ENCODE measurements at places on chromosomes 4 and X. TPM values are rescaled to one million over a fixed set of nuclear protein-coding genes. Genes with fewer than 3 reads are reported as not detected.

The GAGE12F gene
- total RNA-seq = not detected

The TMEM131L gene
- 8.2 TPM for total RNA-seq

GRCh38 chrX:11778230-11778629 lies 20.2 kb downstream of the MSL3 start:
- DNase-seq = no peak

DNA sequence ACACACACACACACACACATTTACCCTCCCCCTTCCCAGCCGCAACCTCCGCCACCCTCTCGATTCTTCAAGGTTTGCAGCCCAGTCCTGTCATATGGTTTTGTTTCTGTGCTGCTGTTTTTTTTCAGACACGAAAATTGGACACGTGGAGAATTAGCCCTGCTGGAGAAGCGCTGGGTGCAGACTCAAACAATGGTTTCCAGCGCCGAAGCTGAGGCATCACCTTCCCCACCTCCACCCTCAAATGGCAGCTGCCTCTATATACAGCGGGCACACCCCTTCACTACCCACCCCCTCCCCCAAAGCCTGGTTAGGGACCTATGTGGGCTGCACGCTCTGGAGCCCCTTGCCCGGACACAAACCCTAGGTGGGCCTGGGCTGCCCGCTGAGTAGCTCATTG lies 87.9 kb downstream of the BCOR start:
- no peak for DNase-seq

DNA sequence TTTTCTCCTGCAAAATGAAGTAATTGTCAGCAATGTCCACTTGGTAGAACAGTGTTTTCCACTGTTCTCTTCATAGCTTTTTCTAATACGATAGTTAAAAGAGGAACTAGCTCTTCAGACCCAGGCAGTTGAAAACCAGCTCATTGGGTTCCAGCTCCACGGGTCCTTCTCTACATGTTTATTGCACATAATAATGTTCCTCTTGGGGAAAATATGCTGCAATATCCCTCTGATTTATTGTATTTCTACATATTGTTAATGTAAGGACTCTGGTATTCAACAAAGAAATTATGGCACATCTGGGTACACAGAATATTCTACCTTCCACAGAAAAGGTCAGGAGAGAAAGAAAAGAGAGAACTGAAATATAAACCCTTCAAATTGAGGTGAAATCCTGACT lies 473.4 kb downstream of the TRIML1 start:
- DNase-seq = no peak
